Stimulated activated CD4-positive, alpha-beta T cell treated with anti-CD3 and anti-CD28 coated beads, TNF-alpha, amount 100 ng/mL, for 24 hours (primary cell): ENCODE measurements at places on chromosomes 6 and 20.

DNA sequence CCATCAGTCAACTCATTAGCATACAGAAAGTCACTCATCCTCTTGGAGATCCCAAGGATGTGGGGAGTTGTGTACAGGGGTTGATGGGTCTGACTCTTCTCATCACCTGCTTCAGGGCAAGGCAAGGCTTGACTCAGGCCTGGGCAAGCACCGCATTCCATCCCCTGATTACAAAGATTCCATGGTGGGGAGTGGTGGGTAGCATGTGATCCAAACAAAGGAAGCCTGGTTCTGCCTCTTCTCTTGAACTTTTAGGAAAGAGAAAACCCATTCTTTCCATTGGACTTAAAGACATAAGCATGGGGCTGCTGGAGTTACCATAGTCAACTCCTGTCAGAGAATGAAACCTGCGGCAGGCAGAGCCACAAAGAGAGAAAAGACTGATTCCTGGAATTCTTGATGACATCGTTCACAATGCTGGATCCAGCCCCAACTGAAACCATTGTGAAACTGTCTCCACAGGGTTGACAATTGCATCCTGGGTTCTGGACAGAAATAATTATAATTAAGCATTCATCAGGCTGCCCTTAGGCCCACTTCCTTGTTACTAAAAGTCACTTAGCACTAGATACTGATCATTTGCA, 235.8 kb upstream of the KCNG1 start:
- DNase-seq, result no peak

GRCh38 chr6:148935705-148936435, 189.0 kb downstream of the UST start:
- DNase-seq, result no peak

GRCh38 chr6:100132005-100132404, 138.0 kb upstream of the MCHR2 start:
- DNase-seq, result no peak

DNA sequence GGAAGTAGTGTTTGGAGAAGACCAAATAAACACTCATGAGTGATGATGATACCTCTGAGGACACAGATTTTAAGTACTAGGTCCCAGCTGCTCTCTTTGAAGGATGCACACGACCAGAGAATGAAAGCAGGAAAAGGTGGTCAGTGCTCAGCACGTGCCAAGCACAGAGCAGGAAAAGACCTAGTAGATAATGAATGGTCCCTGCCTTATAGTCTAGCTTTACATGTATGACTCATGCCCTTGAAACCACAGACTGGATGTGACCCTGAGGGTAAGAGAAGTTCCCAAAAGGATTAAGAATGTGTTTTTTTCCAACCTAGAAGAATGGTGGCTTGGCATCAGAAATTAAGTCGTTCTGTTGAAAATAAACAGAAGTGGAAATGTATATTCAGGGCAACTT, 2.8 kb upstream of the MC3R start:
- no peak for DNase-seq

GRCh38 chr6:135325624-135326424, 144.7 kb downstream of the MYB start:
- DNase-seq, result no peak

GRCh38 chr6:137013031-137013430, 31.7 kb downstream of the IL20RA start:
- DNase-seq, result no peak

GRCh38 chr6:125863023-125863422, 72.3 kb downstream of the NCOA7 start:
- no peak for DNase-seq

GRCh38 chr6:86913795-86914194, 23.5 kb upstream of the HTR1E start:
- DNase-seq, result no peak

GRCh38 chr20:4227085-4227821, 211.9 kb upstream of the RNF24 start:
- no peak for DNase-seq

- DNase-seq, result no peak
Measured at GRCh38 chr20:59977086-59977485, 18.9 kb downstream of the CDH26 start.

DNA sequence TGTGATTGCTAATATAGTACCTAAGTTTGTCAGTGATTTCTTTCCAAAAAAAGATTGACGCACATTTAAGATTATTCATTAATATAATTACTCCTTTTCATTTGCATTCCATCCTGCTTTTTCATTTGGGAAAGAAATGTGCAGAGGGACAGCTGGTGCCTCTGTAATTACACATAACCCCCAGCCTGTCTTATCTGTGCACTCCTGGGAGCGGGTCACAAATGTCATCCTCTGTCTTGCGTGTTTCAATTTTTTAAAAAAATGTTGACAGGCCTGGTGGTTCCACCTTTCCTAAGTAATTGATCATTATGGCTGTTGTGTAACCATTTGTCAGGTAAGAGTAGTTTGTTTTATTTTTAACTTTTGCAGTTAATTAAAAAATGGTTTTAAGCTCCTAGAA, 92.7 kb downstream of the SLX4IP start:
- no peak for DNase-seq

- no peak for DNase-seq
Measured at GRCh38 chr6:9593554-9593953, 821.3 kb downstream of the TFAP2A start.

GRCh38 chr6:73792738-73793137, 96.7 kb downstream of the CD109 start:
- DNase-seq, result no peak

DNA sequence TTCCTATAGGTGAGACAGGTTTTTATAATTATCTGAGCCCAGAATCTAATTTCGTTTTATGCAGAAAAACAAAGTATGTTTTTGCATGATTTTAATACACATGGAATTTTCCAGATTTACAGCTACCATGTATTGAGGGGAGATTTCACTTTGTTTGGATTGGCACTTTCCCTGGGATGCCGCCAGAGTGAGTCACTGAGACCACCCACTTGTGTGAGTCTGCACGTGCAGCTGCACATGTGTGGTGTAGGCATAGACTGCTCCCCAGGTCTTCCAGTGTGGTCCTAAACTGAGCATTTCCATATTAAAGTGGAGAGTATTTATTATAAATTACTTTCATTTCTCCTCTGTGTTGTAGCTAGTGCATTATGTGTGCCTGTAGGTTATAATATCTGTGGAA, 186.8 kb downstream of the UBE3D start:
- no peak for DNase-seq

DNA sequence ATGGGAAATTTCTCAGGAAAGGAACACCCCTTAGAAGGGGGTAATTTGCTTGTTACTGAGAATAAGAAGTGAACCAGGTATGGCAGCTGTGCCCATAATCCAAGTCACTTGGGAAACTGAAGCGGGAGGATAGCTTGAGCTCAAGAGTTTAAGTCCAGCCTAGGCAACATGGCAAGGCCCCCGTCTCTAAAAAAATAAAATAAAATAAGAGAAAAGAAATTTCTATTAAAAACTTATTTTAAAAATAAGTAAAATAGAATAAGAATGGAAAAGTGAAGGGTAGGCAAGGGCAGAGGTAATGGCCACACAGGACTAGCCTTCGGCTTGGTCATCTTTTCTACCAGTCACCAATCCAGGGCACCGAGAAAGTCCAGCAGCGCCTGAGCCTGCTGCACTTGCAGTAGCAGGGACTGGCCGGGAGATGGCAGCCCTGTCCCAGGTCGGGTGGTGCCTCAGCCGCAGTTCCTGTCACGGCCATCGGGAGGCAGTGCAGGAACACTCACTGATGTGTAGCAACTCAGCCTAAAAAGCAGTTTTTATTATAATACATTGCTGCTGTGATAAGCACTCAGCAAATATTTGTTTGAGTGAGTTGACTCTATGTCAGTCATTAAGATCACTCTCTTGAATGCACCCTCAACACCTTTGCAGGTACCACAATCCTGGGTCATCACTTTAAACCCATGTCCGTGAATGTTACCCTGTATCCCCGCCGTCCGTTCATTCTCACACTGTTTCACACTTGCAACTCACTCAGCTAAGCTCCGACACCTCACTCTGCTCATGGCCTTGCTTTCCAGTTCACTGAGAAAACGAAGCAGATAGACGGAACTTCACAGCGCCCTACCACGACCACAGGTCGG, 23.2 kb upstream of the GCM1 start:
- peak; percentile 85 for DNase-seq

DNA sequence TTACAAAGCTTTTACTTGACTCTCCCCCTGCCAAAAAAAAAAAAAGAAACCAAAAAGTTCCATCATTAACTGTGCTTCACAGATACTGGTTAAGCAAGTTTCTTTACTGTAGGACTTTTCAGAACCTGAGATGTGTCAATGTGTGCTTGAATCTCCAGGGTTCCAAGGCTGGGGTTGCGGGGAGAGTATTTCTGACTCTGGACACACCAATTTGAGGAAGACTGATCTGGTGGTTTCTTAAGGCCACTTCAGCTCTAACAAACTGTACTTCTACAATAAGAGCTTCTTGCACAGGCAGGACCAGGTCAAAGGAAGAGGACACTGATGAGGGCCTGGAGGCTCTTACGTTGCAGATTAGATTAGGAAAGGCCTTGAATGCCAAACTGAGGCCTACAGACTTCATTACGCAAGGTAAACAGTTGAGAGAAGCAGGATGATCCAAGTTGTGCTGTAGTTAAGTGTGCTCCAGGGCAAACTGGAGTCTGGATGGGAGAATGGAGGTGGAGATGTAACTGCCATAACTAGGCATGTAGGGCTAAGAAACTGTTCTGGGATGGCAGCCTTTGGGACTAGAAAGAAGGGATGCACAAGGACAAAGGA, 24.4 kb downstream of the COMMD7 start:
- no peak for DNase-seq

GRCh38 chr6:8392569-8392968, 42.8 kb downstream of the SLC35B3 start:
- DNase-seq, result no peak

- DNase-seq, result no peak
Measured at GRCh38 chr6:155107432-155108069, 112.4 kb downstream of the TIAM2 start.

DNA sequence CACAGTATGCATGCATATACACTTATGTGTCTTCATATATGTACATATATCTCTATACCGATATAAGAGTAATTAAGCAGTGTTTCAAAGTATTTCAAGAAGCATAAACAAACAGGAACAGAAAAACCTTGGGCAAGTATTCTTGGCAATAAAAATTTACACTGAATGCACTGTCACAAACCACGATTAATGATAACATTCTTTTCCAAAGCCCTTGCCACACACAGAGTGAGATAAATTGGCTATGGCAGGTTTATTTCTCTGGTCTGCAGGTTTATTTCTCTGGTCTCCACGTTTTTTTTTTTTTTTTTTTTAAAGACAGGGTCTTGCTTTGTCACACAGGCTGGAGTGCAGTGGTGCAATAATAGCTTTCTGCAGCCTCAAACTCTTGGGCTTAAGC, 73.0 kb downstream of the PPP1R3G start:
- no peak for DNase-seq

DNA sequence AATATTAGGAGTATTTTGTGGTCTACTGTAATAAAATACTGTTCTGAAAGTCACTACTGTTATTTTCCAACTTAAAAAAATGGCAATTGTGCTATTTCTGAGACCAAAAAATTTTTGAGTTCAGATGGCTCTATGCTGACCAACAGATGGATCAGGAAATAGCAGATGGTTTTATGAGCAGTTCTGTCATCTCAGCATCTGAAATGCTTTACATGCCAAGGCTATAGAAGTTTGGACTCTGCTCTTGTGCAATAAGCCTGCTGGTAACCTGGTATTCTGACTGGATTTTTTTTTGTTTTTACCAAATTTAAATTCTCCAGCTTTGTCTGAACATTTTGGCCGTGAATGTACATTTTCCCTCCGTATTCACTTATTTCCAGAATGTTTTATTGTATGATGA, 1127.5 kb downstream of the GRIK2 start:
- no peak for DNase-seq

DNA sequence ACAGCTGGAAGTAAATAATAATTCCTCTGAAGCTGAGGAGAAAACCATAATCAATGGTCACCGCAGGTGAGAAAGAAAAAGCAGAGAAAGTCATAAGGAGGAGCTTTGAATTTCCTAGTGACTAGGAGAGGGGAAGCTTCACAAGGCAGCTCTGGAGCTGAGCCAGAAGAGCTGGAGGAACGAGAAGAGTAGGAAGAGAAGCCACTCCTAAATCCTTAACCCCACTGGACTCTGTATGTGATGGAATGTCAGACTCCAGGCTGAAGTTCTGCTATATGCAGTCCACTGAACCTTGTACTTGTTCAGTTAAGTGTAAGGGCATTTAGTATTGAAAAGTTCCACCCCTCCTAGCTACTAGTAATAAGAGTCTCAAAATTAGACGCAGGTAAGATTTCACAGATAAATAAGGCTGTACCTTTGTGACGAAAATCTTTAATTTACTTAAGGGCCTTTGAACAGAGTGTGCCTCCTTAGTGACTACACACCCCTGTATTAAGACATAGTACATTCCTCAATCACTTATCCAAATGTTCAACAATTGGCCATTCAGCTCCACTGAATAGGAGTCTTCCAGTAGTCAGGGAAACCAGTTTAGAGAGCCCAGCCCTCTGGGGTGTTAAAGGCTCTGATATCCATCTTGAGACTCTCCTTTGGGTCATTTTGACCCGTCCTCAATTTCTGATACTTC, 71.4 kb upstream of the UFL1 start:
- DNase-seq, result no peak

DNA sequence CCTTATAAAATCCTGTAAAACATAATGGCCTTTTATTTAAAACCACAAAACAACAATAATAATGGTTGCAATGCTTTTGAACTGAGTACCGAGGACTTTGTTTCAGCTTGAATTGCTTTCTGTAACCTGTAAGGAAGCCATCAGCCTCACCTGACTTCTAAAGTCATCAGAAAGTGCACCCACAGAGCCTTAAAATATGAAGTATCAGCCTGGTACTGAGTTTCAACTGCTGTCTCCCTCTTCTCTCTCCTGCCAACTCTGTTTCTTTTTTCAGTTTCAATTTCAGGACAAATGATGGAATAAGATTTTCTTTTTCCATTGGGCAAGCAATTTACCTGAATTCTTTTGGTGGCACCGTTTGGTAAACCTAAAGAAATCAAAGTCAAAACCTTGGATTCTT, 119.4 kb downstream of the PHACTR1 start:
- no peak for DNase-seq

DNA sequence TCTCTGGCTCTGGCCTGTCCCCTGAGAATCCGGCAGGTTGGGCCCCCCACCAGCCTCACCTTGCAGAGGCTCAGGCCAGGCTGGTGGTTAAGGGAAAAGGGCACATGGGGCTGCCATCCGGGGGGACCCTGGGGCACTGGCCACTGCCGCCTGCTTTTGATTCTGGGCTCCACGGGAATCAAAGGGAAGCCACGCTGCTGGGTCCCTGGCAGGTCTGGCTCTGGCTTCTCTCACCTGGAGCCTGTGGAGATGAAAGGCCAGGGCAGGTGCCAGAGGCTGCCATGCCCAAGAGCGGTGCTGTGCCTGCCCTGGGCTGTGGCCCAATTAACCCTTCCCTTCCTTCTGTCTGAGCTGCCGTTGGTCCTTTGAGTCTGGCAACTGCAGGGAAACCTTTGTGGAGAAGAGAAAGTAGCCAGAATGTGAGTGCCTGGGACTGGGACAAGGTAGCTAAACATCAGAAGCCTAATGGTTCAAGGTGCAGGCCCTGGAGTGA, 9.4 kb upstream of the CDH22 start:
- no peak for DNase-seq

- no peak for DNase-seq
Measured at GRCh38 chr20:33399924-33400323, 1.4 kb downstream of the CDK5RAP1 start.

- no peak for DNase-seq
Measured at GRCh38 chr20:23963941-23964340, 24.6 kb downstream of the GGTLC1 start.
